ENCODE measurements at places on chromosomes 1 and 21.
A peak's percentile ranks its signal among the peaks of the same experiment; 100 is the strongest.

DNA sequence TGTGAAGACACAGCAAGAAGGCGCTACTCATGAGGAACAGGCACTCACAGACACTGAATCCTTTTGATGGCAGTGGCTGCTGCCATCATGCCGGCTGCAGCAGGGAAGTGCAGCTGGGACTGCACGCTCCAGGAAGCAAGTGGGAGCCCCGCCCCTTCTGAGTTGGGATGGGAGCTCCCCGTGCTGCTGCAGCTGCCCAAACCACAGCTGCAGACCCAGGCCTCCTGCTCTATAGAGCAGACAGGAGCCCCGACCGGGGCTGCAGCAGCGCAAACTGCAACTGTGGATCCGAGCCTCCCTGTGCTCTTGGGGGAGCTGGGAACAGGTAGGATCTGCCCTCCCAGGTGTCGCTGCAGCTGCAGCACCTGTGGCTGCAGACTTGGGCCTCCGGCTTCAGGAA is 65.2 kb upstream of the MARK1 start:
- no peak for DNase-seq

DNA sequence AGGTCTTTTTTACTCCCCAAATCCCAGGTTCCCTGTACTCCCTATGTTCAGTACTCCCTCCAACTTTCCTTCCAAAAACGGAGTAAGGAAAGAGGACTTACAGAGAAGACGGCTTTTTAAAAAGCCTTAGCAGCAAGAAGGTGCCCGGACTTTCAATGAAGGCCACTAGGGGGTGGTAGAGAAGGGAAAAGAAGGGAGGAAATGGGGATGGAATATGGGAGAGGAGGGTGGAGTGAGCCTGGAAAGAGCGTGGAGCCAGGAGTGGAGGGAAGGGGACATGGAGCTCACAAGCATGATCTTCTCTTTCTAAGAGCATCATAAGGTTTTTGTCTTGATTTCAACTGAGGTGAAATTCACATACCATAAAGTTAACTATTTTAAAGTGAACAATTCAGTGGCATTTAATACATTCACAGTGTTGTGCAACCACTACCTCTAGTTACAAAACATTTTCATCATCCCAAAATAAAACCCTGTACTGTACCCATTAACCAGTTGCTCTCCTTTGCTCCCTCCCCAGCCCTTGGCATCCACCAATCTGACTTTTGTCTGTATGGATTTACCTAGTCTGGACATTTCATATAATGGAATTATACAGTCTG is 129.9 kb downstream of the ZNF281 start:
- peak; percentile 72 for DNase-seq

DNA sequence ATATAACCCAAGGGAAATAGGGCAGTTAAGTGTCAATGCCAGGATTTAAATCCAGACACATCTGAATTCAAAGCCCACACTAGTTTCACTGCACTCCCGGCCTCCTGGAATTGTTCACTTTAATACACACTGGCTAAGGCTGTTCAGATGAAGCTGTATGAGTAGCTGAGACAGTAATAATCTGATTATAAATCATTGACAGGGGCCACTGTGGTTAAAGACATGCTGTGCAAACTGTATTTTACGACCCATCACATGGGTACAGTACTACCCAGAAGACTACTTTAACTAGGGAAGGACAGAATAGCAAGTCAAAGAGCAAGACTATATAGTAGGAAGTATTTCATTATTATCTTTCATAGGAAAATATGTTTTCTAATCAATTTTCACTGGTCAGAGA is 16.1 kb upstream of the NTNG1 start:
- DNase-seq: no peak

DNA sequence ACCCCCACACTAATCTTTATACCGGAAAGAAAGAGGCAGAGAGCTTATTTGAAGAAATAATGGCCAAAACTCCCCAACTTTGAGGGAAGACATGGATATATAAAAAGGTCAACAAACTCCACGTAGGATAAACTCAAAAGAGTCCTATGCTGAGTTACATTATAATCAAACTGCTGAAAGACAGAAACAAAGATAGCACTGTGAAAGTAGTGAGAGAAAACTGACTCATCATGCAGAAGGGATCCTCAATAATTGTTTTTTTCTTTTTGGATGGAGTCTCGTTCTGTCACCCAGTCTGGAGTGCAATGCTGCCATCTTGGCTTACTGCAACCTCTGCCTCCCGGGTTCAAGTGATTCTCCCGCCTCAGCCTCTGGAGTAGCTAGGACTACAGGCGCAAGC is 48.5 kb upstream of the TTC39A start:
- no peak for DNase-seq

GRCh38 chr21:46431448-46431847 is 27.2 kb upstream of the DIP2A start:
- DNase-seq: no peak

- DNase-seq: no peak
Measured at GRCh38 chr1:188023206-188023605, 1194.5 kb downstream of the PLA2G4A start.

GRCh38 chr1:8831340-8831739 is 13.9 kb upstream of the RERE start:
- no peak for DNase-seq

DNA sequence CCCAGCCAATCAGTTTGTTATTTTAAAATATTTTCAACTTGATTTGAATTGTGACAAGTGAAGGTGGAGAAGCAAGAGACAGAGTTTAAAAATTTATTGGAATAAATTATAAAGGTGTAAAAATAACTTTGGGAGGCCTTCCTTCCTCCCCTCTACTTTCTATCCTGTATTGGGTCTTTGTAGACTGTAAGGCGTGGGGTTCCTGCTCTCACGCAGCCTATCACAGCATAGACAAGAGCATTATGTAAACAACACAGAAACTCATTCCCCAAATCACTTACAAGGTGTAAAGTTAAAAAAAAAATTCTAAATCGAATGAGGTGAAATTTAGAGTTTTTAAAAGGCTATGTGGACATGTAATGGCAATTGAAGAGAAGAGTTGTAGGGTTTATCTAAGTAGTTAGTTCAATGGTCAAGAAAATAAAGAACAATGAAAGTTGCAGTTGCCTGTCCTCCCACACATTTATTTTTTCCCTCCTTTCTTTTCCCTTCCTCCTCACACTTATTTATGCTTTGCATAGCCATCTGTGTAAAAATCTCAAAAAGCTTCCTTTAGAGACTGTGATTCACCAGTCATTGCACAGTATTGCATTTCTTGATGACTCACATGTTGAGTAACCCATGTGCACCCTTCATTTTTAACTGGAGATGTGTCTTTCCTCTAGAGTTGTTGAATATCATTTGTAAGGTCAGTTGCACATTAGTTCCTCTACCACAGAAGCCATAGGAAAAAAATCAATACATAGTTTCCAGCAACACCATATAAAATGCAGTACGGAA is 242.2 kb downstream of the PTPRC start:
- peak; percentile 91 for DNase-seq

GRCh38 chr1:76033800-76034475 is 40.6 kb upstream of the ST6GALNAC3 start:
- DNase-seq: no peak

- DNase-seq: peak; percentile 82
Measured at GRCh38 chr1:53025034-53025768, 36.8 kb upstream of the PODN start.

DNA sequence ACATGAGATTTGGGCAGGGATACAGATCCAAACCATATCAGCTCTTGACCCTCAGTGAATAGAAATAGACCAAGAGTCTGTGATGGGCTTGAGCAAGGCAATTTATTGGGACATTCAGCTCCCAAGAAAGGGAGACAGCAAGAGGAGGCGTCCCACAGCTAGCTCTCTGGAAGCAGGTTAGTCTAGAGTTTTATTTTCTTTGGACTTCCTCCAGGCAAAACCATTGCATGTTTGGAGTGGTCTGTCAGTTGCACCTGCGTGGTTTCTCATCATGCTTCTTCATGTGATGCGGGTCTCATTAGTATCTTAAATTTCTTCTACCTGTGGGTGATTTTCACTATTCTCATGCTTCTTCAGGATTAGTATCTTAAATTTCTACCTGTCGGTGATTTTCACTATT is 1530.6 kb downstream of the PLA2G4A start:
- DNase-seq: no peak

- no peak for DNase-seq
Measured at GRCh38 chr1:10509809-10510509, 35.2 kb downstream of the PEX14 start.

- DNase-seq: no peak
Measured at GRCh38 chr1:8239306-8240023, 78.4 kb upstream of the SLC45A1 start.

DNA sequence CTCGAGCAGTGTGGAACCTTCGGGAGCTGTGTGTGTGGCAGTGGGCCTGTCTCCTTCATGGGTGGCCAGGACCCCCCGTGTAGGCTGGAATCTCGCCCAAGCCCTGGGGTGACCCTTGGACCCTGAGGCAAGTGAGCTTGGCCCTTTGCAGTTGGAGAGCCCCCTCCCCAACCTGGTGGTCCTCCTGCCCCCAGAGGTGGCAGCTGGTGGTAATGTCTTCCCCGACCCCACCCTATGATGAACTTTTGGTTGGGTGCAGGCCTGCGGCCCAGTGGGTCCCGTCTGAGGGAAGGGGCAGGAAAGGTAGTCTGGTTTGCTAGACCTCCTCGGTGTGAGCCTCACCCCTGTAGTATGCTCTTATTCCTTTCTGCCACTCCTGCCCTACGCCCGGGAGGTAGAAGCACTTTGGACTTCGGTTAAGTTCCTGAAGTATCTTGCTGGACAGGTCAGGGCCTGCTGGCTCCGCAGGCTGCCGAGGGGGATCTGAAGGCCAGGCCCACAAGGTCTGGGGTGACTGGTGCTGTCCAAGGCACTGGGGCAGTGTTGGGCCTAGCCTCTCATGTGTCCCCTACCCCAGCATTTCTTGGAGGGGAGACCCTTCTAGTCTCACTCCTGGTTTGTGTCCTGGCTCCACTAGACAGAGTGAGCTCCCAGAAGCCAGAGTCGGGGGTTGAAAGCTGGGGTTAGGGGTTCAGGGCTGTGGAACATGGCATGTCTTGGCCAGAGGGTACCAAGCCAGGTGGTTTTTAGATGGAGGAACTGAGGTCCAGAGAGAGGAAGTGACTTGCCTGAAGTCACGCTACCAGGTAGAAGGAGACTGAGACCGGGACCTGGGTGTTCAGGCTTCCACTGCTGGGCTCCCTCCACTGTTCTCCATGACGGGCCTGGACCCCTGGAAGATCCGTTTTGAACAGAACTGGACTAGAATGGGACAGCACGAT is 1.8 kb downstream of the ZNF362 start:
- peak; percentile 10 for DNase-seq

GRCh38 chr1:67937010-67937409 is 103.7 kb upstream of the GNG12 start:
- DNase-seq: peak; percentile 4

DNA sequence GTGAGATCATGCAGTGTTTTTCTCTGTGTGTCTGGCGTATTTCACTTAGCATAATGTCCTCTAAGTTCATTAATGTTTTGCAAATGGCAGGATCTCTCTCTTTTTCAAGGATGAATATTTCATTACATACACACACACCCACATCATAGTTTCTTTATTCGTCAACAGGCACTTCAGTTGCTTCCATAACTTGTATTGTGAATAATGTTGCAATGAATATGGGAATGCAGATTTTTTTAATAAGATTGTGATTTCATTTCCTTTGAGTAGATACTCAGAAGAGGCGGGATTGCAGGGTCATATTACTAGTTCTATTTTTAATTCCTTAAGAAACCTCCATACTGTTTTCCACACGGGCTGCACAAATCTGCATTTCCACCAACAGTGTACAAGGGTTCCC is 134.0 kb downstream of the CLEC20A start:
- DNase-seq: peak; percentile 83

DNA sequence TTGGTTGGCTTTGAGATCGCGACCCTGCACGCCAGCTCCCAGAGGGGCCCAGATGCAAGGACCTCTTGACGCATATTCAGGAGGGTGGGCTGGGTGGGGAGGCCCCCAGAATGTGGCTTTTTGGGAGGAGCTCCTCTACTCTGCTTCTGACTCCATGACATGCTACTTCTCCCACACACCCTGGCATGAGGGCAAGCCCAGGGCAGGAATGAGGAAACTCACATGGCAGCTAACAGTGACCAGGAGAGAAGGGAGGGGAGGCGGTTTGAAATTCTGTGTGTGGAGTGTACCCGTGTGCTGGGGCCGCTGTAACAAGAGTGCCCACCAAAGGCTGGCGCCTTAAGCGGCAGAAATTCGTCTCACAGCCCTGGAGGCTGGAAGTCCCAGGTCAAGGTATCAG is 61.3 kb upstream of the GPR153 start:
- DNase-seq: no peak

- no peak for DNase-seq
Measured at GRCh38 chr1:209927466-209927865, 10.6 kb upstream of the SYT14 start.

- DNase-seq: peak; percentile 24
Measured at GRCh38 chr1:115781343-115781742, 12.8 kb upstream of the CASQ2 start.

DNA sequence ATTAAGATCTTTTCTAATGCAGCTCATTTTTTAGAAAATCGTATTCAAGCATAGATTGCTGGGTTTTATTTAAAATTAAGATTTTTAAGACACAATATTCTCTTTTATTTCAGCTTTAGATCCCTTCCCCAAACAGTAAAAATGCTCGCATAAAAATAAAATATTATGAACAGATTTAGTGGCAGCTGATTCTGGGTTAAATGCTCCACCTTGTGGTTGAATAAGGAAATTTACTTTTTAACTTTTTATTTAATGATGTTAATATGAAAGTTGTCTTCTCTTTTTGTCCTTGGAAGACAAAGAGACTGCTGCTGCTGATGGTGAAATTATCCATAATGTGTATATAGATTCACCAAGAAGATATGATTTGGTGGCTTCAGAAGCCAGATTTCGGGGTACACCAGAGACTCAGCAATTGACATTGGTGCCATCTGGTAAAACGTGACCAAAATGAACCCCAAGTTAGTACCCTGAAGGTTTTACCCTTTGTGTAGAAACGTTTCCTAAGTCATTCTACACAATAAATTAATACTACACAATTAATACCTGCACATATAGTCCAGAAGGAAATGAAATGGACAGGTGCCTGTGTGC is 128.0 kb downstream of the ADAMTS1 start:
- peak; percentile 50 for DNase-seq

DNA sequence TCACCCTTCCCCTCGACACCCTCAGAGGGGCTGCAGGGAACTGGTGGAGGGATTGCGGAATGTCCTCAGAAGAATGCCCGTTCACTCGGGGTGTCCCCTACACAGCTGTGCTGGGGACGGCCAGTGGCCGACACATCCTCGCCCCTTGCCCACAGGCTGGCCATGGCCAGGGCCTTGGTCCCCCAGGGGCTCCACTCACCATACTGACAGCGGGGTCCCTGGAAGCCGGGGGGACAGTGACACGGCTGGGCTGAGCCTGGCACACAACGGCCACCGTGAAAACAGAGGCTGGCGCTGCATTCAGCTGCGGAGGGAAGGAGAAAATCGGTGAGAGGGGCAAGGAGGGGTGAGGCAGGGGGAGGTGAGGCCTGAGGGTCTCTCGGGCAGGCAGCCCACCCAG is 31.7 kb downstream of the MEGF6 start:
- no peak for DNase-seq

DNA sequence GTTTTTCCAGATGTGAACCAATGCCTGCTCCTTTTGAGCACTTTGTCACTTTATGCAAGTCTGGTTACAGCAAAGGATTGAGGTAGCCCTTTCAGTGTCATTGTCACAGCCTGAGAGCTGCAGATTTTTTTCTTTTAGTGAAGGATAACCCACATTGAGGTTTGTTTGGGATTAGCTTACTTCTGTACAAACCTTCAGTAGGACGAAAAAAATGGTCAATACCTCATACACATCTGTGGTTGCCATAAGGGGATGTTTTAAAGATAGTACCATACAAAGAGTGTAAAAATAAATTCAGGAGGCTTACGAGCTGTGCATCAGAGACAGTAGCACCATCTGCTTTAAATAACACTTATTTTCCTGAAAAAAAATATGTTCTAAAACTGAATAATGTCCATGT is 566.0 kb downstream of the AJAP1 start:
- DNase-seq: no peak

GRCh38 chr1:207797229-207797973 is 45.5 kb downstream of the CD46 start:
- peak; percentile 96 for DNase-seq

All from cardiac fibroblast (primary cell).